H4 (cell line): ENCODE measurements at places on chromosomes 1 and 21. TPM values are rescaled to one million over a fixed set of nuclear protein-coding genes. Genes with fewer than 3 reads are reported as not detected.

- no peak for DNase-seq
Observed at GRCh38 chr21:34892209-34892608, 156.9 kb downstream of the RUNX1 start.

DNA sequence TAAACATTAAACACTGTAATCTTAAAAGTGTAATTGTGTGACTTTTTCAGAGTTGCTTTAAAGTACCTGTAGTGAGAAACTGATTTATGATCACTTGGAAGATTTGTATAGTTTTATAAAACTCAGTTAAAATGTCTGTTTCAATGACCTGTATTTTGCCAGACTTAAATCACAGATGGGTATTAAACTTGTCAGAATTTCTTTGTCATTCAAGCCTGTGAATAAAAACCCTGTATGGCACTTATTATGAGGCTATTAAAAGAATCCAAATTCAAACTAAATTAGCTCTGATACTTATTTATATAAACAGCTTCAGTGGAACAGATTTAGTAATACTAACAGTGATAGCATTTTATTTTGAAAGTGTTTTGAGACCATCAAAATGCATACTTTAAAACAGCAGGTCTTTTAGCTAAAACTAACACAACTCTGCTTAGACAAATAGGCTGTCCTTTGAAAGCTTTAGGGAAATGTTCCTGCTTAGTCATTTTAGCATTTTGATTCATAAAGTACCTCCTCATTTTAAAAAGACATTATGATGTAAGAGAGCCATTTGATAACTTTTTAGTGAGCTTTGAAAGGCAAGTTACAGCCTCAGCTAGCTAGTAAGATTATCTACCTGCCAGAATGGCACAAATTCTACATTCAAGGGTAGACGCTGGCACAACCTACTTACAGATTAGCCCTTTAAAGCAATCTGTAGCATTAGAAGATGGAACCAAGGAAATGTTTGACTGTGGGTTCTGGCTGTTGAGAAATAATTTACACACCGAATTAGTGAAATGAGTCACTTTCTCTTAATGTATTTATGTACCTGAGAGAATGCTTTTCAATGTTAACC lies 9.4 kb downstream of the SOD1 start:
- DNase-seq: no peak

DNA sequence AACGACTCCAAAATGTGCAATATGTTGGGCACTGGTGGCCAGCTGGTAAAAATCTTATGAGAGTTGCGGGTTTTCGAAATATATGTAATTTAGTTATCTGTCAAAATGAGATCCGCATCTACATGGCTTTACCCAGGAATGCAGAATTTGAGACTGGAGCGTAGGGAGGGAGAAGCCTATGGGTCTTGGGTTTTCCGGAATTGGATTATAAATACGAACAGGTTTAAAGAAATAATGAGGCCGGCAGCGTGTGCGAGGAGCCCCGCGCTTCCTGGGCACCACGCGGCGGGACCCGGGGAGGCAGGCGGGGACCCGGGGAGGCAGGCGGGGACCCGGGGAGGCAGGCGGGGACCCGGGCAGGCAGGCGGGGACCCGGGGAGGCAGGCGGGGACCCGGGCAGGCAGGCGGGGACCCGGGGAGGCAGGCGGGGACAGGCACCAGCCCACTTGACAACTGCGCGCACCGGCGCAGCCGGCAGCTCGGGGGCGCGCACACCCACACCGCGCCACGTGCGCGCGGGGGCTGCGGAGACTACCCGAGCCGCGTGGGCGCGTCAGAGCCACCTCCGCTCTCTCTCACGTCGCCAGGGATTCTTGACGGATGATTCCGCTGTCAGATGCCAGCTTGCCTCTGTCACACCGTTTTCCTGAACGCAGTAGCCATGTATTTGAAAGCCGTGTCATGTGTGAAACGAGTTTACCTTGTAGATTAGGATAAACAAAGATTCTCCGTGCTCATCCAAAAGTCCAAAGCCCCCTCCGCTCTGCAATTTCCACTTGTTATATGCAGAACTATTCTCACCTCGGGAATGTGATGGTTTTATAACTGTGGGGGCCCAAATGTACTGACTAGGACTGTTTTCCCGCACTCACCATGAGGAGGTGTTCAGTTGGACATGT lies 54.3 kb upstream of the HNRNPU start:
- DNase-seq: no peak

- peak; percentile 11 for DNase-seq
Observed at GRCh38 chr1:209567698-209568175, 15.8 kb upstream of the CAMK1G start.

GRCh38 chr1:151370211-151370911 lies 2.1 kb downstream of the SELENBP1 start:
- no peak for DNase-seq

GRCh38 chr21:36059823-36060158 lies 535 bp downstream of the SETD4 start:
- peak; percentile 26 for DNase-seq

GRCh38 chr1:81073580-81073979 lies 727.2 kb upstream of the ADGRL2 start:
- no peak for DNase-seq

DNA sequence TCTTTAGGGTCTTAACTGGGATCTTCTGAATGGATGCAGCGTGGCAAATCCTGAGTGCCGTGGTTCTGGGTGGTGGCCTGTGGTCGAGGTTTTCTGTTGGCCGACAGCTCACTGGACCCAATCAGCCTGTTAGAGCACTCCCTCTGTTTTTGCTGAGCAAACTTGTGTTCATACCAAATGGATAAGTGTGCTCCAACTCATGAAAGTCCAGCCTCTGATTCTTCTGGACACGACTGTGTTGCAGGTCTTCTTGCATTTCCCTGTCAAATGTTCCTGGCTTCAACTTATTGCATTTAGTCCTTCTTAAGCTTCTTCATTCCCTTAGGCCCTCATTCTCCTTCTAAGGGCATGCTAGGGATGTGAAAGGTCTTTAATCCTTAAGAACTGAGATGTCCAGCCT lies 63.7 kb downstream of the AJAP1 start:
- DNase-seq: no peak

DNA sequence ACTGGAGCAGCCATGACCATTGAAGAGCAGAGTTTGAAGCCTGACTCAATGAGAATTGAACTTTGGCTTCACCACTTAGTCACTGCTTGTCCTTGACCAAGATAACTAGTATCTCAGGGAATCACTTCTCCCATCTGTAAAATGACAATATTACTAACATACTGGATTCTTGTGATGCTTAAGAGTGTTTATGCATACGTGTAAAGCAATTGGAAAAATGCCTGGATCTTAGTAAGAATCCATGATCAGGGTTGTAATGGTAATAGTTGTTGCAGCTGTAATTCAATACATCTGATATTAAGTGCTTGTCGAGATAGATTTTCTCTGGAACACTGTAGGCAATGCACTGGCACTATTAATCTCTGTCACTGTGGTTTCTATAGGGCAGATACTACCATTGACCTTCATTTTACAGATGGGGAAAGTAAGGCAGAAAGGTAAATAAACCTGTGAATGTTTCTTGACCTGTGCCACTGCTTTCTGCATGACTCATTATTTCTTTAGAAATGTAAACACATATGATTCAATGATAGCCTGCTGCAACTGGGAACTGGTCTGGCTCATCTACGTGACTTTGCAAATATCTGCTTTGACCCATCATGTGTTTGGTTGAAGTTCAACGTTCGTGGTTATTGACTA lies 662.5 kb downstream of the PLA2G4A start:
- DNase-seq: peak; percentile 34

DNA sequence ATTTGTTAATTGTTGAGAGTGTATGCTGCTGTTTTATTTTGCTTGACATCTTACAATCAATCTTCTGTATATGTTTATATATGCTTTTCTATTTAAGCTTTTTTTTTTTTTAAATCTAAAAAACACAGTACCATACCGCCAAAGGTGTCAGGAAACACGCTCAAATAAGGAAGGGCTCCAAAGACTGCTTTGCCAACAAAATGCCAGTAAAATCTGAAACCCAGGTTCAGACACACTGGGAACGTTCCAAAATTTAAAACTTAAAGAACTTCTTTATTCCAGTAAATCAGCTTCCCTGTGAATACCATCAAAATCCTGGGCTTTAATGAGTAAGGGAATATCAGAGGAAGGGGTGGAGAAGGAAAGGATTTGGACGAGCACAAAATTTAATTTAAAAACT lies 87.3 kb downstream of the SIM2 start:
- no peak for DNase-seq

DNA sequence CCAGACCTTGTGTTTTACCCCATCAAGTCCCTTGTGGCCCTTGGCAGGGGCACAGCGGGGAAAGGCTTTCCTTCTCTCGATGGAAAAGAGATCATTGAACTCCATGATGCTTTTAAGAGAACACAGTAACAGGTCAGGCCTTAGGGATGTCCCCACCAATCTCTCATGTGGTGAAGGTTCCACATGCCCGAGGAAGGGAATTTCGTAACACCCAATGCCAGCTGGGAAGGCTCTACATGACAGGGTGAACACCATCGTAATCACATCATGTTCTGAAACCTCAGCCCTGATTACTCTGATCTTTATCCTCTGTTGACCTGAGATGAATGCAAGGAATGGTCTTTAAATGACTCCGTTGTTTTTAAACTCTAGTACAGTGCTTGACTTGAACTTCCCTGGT lies 105.5 kb upstream of the SPAG17 start:
- peak; percentile 35 for DNase-seq

- DNase-seq: no peak
Observed at GRCh38 chr1:162384116-162384515, 2.6 kb downstream of the C1orf226 start.

DNA sequence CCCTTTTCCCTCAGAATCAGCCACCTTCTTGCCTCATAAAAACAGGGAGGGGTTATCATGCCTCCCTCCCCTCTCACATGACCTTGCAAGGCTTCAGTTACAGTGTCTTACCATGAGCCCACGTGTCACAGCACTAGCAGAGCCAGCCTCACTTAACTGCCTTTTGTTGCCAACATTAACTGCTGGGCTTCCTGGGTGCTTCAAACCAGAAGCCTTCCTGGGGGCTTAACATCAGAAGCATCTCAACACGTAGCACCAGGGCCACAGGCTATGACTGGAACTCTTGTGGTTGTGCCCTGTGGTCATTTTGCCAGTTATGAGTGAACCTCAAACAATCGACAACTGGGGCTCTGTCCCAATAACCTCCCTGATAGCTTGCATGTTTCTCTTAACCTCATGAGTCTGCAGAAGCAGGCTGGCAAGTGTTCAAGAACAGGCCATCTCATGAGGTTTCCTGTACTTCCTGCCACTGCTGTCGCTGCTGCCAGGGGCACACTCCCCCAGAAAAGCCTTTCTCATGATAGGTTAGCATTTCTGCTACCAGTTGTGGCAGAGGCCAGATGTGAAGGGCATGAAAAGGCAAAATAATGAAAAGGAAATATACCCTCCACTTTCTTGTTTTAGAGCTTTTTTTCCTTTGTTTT lies 132.2 kb downstream of the GLUL start:
- peak; percentile 96 for DNase-seq

GRCh38 chr1:28066393-28067154 lies 21.8 kb downstream of the EYA3 start:
- DNase-seq: no peak

GRCh38 chr1:165911609-165912281 lies 84.3 kb downstream of the UCK2 start:
- no peak for DNase-seq

DNA sequence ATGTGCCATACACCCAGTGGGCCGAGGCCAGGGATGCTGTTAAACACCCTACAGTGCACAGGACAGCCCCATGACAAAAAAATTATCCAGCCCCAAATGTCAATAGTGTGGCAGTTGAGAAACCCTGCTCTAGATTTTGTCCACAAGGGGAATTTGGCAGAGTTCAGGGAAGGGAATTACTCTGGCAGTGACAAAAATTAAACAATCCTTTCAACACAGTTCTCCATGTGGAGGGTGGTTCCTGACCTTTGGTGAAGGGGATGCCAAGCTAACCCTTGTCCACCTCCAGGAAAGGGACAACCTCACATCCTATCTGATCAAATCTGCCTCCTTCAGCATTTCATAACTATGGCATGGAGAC lies 28.4 kb upstream of the CD84 start:
- no peak for DNase-seq

- DNase-seq: no peak
Observed at GRCh38 chr1:162228586-162228985, 148.1 kb downstream of the SPATA46 start.

- DNase-seq: no peak
Observed at GRCh38 chr1:203381151-203381751, 30.3 kb upstream of the FMOD start.

DNA sequence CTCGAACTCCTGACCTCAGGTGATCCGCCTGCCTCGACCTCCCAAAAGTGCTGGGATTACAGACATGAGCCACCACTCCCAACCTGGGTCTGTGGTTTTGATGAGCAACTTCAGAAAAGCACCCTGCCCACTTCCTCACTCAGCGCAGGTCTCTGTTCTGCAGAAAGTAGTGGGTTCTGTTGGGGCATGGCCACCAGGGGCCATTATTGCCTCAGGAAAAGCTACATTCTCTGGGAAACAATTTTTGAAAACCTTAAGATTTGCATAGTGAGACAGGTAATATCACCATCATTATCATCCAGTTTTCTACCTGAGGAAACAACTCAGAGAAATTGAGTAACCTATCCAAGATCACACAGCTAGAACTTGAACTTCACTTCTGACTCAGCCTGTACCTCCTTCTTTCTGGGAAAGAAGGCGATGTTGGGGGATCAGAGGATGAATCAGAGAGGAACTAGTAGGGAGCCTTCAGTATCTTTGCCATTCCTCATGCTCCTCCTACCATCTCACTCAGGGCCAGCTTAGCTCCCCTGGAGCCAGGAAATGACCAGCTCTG lies 7.1 kb upstream of the NES start:
- DNase-seq: no peak

GRCh38 chr1:192477630-192478029 lies 97.9 kb upstream of the RGS1 start:
- DNase-seq: peak; percentile 57

GRCh38 chr1:77282187-77282865 lies 507 bp downstream of the AK5 start:
- no peak for DNase-seq

The C1orf141 gene
- total RNA-seq: not detected in 2 replicates

The FYB2 gene
- not detected in 2 replicates for total RNA-seq

The OR2M4 gene
- total RNA-seq: not detected in 2 replicates

The BEND5 gene
- total RNA-seq: 0.16 and 1.6 TPM in 2 replicates

The PALMD gene
- total RNA-seq: 0.21 TPM in 1 of 2 replicates, not detected in the other

The GLIS1 gene
- 0.86 and 1.0 TPM in 2 replicates for total RNA-seq

The FAM110D gene
- total RNA-seq: 0.04 and 0.12 TPM in 2 replicates

The SPRR2A gene
- not detected in 2 replicates for total RNA-seq

The TMCO1 gene
- 139 and 158 TPM in 2 replicates for total RNA-seq

The EPS15 gene
- total RNA-seq: 31.5 and 34.0 TPM in 2 replicates

The S100A7A gene
- not detected in 2 replicates for total RNA-seq

The DVL1 gene
- 11.7 and 33.3 TPM in 2 replicates for total RNA-seq

The XCL2 gene
- total RNA-seq: not detected in 2 replicates

The GBP5 gene
- 0.25 TPM in 1 of 2 replicates, not detected in the other for total RNA-seq

The TMED5 gene
- 31.7 and 36.6 TPM in 2 replicates for total RNA-seq

The CRABP2 gene
- total RNA-seq: 0.95 and 3.8 TPM in 2 replicates
